NCI-H2227 treated with DMSO at 0.1 percent for 48 hours (cell line): ENCODE measurements at places on chromosomes 3 and 15.

GRCh38 chr3:126419151-126419703, 24.5 kb downstream of the CFAP100 start:
- DNase-seq = no peak

- DNase-seq = no peak
Measured at GRCh38 chr3:31331278-31331677, 201.4 kb upstream of the STT3B start.

GRCh38 chr3:124263168-124263567, 271.2 kb upstream of the ROPN1 start:
- DNase-seq = no peak

GRCh38 chr3:117483839-117484238, 774.3 kb downstream of the TUSC7 start:
- DNase-seq = no peak

GRCh38 chr3:153456833-153457545, 295.0 kb downstream of the RAP2B start:
- no peak for DNase-seq

GRCh38 chr3:184626923-184627322, 65.3 kb downstream of the EPHB3 start:
- DNase-seq = no peak
